ENCODE measurements at places on chromosomes 4 and X.

GRCh38 chr4:90950385-90950841, 823.2 kb downstream of the CCSER1 start:
- no peak for DNase-seq

DNA sequence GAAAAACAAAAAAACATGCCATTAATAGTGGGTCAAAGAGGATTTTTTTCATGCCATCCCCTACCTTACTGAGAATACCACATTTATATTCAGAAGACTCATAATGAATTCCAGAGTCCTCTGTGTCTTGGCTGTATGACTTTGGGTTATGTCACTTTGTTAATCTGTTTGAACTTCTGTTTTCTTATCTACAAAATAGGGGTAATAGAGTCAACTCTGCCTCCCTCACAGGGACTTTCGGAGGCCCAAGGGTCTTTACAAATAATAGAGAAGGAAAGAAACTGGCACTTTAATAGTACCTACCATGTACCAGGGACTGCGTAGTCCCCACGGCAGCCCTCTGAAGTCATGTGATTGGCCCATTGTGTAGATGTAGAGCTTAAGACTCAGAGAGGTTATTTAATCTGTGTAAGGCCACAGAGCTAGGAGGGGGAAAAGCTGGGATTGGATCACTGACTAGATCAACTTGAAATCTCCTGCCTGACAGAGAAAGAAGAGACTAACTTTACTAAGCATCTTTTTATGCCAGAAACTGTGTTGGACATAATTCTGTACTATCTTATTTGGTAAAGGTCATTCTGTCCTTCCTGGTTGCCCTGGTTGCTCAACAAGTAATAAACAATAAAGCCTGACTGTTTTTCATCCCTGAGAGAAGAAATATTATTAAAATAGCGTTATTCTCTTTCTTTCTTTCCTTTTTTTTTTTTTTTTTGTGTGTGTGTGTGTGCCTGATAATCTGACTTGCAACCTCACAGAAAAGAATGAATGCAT, 59.6 kb downstream of the NFKB1 start:
- no peak for DNase-seq

DNA sequence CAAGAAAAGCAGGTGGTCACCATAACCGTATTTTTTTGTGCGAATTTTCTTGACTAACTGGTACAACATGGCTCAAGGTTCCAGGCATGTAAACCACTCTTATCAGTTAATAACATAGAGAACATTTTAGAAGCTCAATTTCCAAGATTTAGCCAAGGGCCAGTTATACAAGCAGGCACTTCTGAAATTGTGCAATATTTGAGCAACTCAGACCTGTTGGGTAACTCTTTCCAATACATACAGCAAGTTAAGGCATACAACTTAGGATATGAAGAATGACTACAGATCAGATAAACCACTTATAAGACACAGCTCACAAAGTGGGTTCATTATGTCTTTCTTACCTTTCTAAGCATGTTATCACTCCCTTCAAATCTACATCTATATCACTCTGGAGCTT, 43.9 kb downstream of the ZNF280C start:
- DNase-seq: no peak

DNA sequence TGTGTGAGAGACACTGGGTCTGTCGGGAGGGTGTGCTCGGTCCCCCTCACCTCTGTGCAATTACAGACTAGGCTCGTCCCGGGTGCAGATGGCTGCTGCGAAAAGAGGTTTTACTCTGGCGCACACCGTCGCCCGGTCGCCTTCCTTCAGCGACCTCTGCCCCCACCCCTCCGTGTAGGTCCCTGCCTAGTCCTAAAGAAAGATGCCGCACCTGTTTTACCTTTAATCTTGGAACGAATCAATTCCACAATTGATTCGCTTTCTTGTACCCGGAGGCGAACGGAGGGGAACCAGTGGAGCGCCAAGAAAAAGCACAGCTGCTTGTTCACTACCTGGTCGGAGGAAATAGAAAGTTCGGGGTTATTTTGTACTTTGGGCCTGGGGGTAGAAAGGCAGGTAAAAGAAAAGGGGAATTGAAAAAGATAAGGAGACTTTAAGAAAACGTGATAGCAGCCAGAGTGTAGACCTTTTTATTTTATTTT, 1.2 kb downstream of the NPNT start:
- DNase-seq: no peak

DNA sequence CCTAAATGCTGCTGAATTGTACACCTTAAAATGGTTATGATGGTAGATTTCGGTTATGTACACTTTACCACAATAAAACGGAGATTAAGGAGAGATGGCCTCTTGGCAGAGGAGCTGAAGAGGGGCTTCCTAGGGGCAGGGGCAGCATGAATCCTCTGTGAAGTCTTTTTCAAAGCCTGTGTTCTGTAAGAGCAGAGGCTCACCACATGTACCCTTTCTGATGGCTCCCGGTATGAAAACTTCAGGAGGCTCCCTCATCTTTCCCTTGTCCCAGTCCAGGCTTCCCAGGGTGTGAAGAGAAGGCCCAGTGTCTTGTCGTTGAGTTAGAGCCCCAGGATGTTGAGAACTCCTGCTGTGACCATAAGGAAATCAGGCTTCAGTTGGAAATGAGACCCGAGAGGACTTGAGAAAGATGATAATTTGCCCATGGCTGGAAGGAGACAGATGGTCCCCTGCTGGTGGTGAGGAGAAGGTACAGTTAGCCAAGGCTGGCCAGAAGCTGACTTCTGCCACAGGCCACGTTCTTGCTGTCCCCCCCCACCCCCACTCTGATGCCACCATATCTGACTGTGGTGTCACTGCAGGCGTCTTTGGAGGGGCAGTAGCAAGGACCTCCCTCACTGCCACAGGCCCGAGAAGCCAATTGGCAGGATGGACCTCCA, 31.8 kb upstream of the MTM1 start:
- no peak for DNase-seq

GRCh38 chr4:1856071-1856942, at the start of gene LETM1:
Gene LETM1, minus strand, starts transcription at chr4:1856156. Its CDS starts 206 bp downstream, at chr4:1855950.
- DNase-seq: peak; percentile 94

- DNase-seq: no peak
Observed at GRCh38 chr4:184382189-184382846, 92.0 kb downstream of the IRF2 start.

- peak; percentile 74 for DNase-seq
Observed at GRCh38 chrX:10110984-10111363, 45.8 kb upstream of the CLCN4 start.

DNA sequence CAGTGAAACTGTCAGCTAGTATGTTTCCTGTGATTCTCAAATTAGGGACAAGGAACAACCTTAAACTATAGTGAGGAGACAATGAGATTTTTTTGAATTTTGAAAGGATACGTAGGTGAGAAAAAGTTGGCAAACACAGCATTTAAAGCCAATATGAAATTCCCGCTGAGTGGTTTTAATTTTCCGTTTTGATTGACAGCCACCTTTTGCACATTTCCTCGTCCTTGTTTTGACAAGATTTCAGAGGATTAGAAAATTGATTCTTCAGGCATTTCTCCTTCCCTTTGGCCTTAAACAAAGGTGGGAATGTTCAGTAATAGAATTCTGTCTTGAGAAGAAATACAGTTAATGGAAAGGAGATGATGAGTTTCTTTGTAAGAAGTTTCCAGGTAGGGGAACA, 52.2 kb downstream of the RAPGEF2 start:
- no peak for DNase-seq

DNA sequence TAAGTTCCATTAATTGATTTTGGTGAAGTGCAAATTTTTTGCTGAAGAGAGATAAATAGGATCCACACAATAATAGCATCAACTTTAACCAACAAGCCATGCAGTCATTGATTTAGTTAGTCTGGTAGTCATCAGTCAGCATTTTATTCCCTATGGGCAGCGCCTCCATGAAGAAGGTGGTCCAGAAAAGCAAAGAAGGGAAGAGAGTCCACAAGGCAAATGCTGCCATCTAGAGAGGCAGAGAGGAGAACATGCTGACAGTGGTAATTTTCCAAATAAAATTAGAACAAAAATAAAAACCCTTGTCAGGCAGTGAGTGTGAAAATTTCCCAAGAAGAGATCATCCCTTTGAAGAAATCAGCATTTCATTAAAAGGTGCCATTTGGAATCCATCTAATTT, 366.7 kb upstream of the FAM241A start:
- no peak for DNase-seq

- DNase-seq: no peak
Observed at GRCh38 chr4:93633721-93634120, 194.8 kb upstream of the ATOH1 start.

DNA sequence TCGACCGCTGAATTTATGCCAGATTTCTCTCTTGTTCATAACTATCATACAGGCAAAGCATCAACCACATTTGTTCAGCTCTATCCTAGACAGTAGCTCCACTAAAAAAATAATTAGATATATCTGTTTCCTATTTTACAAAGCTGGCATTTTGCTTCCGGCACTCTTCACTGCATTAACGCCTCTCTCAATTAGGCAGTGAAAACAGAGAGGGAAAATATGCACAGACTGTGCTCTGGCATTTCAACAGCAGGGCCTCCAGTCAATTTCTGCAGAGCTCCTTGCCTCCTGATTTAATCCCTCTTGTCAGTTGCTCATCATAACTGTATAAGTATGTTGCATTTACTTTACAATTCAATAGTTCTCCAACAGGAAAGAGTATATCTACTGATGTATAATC, 666.9 kb upstream of the INTU start:
- no peak for DNase-seq

DNA sequence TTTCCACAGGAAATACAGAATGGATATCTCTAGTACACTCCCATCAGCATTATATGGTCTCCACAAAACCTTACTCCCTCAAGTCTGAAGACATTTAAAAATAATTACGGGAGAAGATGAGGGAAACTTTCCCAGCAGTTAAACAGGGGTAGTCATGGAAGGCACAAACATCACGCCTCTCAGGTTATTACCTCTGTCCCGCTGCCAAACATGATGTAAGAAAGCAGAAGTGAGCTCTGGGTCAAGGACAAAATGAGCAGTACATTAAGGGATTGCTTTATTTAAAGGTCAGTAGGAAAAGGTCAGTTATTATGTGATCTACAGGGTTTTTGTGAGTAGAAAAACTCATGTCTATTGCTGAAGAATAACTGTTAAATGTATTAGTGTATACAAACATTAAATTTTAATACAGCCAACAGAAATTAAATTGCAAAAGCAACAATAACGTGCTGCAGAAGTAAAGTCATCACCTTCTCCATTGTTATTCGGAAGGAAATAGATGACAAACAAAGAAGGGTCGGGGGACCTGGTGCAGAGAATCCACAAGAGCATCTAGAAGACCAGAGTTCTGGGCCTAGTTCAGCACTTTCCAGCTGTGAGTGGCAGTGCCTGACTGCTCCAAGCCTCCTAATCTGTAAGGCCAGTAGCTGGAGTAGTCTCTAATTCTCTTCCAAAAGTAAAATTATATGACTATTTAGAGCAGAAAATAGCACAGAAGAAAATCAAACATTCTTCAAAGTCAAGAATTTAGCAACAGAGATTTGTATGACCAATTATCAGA, 171.2 kb downstream of the PPP3CA start:
- DNase-seq: no peak

DNA sequence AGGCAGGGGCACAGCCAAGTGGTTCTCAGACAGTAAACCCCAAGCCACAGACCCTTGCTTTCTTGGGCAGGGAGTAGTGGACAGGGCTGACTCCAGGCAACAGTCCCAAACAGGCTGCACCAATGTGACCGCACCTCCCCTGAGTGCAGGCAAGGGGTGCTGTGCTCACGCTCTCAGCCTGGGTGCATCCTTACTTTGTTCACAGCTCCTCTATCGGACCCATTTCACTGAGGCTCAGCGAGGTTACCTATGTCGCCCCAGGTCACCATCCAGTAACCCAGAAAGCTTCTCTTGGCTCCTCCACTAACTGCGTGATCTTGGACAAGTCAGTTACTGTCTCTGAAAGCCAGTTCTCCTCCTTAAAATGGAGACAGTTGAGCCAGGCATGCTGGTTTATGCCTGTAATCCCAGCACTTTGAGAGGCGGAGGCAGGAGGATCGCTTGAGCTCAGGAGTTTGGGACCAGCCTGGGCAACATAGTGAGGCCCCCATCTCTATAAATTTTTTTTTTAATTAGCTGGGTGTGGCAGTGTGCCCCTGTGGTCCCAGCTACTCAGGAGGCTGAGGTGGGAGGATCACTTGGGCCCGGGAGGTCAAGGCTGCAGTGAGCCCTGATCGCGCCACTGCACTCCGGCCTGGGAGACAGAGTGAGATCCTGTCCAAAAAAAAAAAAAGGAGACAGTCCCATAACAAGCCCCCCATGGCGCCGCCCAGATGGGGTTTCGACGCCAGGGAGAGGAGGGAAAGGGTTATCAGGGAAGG, 823 bp upstream of the MAN2B2 start:
- DNase-seq: no peak

DNA sequence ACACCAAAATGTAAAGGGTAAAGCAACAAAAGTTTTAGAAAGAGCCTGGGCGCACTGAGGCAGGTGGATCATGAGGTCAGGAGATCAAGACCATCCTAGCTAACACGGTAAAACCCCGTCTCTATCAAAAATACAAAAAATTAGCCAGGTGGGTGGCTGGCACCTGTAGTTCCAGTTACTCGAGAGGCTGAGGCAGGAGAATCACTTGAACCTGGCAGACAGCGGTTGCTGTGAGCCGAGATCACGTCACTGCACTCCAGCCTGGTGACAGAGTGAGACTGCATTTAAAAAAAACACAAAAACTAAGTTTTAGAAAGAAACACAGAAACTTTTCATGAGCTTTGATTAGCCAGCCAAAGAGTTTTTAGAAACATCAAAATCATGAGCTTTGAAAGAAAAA, 76.5 kb downstream of the APBB2 start:
- no peak for DNase-seq

GRCh38 chr4:130044788-130045531, 949.0 kb downstream of the C4orf33 start:
- DNase-seq: no peak

- DNase-seq: no peak
Observed at GRCh38 chr4:187090401-187090800, 366.7 kb upstream of the FAT1 start.

DNA sequence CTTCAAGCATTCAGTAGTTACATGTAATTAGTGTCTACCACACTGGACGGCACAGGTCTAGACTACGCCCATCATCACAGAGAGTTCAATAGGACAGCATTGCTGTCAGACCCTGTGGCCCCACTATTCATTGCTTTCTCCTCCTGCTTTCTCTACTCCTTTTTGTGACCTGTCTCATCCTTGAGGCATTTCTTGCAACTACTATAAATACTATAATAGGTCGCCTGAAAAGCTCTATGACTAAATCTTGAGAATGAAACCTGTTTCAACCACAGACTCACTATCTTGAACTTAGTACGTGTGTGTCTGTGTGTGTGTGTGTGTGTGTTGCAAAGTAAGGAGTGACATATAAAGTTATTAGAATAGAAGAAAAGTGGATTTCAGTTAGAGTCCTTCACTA, 252.9 kb upstream of the KLF3 start:
- no peak for DNase-seq

- DNase-seq: no peak
Observed at GRCh38 chr4:176834531-176834930, 41.8 kb upstream of the VEGFC start.

Measured in CD4-positive, alpha-beta T cell treated with Interleukin-6 at 100 ng/mL for 8 hours (primary cell).